ENCODE measurements at places on chromosomes 7 and 10.
A peak's percentile ranks its signal among the peaks of the same experiment; 100 is the strongest.

DNA sequence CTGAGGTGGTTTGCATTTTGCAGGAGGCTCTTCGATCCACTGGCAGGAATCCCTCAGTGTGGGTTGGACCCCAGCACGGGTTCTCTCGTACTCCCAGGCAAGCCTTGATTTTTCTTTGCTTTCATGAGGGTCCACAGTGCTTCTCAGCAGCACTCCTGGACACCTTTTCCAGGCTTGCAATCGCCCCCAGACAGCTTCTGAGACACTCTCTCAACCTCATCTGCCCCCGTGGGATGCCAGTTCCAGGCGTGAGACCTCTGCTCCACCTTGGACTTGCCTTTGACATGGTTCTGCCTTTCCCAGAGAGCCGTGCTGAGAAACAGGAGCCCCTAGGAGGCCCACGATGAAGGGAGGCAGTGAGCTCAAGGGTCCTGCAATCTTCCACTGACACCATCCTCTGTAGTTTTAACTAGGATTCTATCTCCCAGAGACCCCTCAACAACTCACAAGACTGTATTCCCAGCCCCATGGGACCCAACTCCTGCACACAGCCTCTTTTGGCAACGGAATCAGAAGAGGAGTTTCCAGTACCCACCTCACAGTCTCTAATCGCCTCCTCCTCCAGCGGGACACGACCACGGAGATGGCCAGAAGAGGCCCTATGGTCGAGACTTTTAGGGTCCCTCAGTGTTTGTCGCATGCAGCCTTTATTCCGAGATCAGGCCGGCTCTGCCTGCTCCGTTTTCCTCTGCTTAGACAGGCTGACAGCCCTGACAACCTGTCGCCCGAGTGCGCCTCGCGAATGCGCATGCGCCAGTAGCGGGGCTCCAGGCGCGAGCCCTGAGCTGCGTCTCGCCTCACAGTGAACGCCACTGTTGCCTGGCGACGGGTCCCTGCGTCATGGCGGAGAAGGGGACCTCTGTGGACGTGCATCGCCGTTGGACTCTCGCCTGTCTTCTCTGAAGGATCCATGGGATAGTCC lies 26.0 kb upstream of the ZNF273 start:
- peak; percentile 70 for DNase-seq

DNA sequence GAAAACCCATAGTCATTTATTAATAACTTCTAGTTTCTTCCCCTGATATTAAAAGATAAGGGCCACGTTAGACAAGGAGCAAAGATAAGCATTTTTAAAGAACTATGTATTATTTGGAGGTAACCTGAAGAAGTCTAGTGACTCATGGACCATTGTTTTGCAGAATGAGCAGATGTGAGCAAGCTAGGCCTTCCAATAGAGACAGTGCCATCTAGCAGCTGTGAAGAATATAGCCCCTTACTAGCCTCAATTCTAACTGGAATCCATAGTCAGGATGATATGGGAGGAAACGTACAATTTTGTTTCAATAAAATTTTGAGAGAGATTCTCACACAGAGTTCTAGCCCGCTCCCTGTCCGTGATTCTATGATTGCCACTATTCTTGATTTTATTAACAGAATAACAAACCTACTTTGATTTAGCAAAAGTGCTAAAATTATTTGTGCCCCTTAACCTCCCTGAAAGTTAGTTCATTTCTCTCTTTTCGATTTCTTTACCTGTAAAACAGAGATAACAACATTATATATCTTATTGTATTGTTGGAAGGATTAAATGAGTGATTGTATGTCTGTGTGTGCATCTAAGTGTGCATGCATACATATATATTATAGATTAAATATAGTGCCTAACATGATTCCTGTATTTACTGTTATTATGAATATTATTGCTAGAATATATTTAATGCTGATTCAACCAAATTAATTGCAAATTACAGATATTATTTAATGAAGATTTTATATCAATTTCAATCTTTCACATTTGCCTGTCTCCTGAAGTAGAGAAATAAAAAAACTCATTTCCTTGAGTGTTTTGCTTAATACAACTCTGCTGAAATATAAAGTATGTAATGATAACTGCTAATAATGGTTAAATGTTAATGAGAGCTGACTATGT lies 22.7 kb downstream of the FAM237B start:
- no peak for DNase-seq

DNA sequence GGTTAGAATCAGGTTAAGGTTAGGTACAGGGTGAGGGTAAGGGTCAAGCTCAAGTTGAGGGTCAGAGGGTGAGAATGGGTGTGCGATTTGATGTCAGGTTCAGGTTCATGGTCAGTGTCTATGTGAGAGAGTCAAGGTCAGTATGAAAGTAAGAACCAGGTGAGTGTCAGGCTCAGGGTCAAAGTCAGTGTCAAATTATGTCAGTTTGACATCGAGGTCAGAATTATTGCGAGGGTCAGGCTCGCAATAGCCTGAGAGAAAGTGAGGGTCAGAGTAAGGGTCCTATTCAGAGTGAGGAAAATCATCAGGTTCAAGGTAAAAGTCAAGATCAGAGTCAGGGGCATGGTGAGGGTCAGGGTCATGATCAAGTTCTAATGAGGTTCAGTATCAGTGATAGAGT lies 13.0 kb downstream of the MRPS24 start:
- no peak for DNase-seq

GRCh38 chr10:25064401-25064800 lies 48.0 kb downstream of the THNSL1 start:
- no peak for DNase-seq

GRCh38 chr10:69655868-69656555 lies 26.0 kb downstream of the FAM241B start:
- no peak for DNase-seq

DNA sequence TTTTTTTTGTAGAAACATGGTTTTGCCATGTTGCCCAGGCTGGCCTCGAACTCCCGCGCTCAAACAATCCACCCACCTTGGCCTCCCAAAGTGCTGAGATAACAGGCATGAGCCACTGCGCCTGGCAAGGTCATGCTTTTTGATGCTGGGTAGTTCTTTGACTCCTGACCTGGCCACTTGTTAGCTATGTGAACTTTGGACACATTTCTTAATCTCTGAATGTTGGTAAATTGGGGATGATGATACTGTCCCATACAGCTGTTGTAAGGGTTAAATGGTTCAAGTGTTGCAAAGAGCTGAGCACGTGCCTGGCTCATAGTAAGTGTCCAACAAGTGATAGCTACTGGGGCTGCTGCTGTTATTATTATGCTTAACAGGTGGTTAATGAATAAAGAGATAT lies 2.3 kb downstream of the ZNHIT1 start:
- no peak for DNase-seq

DNA sequence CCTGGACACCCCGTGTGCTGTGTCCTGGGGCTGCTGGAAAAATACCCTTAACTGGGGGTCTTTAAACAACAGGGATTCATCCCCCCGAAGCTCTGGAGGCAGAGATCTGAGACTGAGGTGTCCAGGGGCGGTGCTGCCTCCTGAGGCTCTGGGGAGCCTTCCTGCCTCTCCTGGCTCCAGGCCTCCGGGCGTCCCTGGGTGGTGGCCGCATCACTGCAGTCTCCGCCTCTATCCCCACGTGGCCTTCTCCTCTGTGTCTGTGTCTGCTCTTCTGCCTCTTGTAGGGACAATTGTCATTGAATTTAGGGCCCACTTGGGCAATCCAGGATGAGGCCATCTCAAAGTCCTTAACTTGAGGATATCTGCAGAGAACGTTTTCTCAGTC lies 216.6 kb downstream of the WDR37 start:
- no peak for DNase-seq

GRCh38 chr7:33534833-33535232 lies 370.5 kb upstream of the BMPER start:
- no peak for DNase-seq

DNA sequence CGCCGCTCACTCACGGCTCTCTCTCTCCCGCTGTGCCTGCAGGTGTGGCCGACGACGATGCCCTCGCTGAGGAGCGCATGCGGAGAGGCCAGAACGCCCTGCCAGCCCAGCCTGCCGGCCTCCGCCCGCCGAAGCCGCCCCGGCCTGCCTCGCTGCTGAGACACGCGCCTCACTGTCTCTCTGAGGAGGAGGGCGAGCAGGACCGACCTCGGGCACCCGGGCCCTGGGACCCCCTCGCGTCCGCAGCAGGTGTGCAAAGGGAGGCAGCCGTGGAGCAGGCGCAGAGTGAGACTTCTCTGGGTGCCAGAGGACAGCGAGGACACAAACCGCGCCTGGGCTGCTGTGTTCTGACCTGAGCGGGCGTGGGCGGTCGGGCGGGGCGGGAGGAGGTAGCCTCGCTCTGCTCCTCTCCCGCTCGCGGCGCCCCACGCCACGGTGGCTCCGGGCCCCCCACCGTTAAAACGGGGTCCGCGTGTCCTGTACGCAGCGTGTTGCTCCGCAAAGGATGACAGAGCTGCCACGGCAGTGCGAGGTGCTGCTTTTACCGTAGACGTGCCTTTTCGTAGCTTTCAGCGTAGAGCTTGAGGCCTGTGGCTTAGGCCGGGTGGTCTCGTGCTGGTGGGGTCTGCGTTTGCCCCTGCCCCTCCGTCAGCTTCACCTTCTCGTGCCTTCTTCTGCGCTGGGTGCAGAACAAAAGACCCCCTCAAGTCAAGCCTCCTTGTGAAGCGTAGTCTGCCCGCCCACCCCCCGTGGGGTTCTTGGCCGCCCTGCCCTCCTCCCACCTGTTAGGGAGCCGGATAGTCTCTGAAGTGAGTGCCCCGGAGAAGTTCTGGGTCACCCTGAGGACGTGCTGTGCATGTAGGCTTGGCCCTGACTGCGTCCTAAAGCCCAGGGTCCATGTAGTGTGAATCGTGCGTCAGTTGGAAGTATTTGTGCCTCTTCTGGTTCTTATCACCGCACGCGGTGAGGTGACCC lies 73.2 kb downstream of the DNAJB6 start:
- no peak for DNase-seq

GRCh38 chr10:44511166-44511565 lies 126.3 kb upstream of the CXCL12 start:
- no peak for DNase-seq

GRCh38 chr7:143299840-143300239 lies 11.7 kb downstream of the CASP2 start:
- no peak for DNase-seq

DNA sequence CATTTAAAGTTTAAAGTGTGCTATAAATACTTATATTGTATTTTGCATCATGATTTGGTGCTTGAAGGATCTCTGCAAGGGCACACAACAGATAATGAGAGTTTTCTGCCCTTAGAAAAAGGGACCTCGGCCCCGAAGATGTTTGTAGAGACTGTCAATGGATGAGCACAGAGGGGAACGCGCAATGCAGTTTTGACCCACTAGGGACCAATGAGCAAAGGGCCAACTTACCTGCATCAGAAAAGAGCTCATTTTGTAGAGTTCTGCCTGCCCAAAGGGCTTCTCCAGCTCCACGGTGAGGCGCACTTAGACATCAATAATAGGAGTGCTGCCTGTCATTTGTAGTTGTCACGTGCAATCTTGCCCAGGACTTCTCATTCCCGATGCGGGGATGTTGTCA lies 91.1 kb downstream of the BUB3 start:
- DNase-seq = peak; percentile 16

- DNase-seq = no peak
Measured at GRCh38 chr7:444606-445005, 75.0 kb downstream of the PDGFA start.

DNA sequence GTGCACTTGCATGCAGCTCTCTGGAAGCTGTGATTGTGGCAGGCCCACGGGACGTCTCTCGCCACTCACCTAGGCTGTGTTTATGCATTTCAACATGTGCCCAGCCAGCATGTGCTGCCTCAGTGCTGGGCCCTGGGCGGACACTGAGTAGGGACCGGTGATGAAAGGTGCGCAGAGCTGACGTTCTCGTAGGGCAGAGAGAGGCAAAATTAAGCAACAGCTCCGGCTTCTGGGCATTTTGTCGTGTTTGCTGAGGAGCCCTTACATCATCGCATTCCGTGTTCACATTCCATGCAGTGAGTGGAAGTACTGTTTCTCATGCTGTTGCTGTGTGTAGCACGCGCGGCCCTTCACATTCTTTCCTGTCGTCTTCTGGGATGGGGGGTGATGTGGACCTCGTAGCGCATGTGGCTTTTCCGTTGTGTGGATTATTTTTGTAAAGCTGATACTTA lies 50.5 kb downstream of the PRF1 start:
- DNase-seq = no peak

GRCh38 chr7:4134204-4134603 lies 547.9 kb upstream of the FOXK1 start:
- DNase-seq = no peak

- DNase-seq = no peak
Measured at GRCh38 chr10:91043173-91043910, 122.5 kb upstream of the ANKRD1 start.

GRCh38 chr10:76242956-76243355 lies 811.5 kb downstream of the LRMDA start:
- DNase-seq = no peak
